RWPE1 (cell line): ENCODE measurements at places on chromosomes 2 and 18.

DNA sequence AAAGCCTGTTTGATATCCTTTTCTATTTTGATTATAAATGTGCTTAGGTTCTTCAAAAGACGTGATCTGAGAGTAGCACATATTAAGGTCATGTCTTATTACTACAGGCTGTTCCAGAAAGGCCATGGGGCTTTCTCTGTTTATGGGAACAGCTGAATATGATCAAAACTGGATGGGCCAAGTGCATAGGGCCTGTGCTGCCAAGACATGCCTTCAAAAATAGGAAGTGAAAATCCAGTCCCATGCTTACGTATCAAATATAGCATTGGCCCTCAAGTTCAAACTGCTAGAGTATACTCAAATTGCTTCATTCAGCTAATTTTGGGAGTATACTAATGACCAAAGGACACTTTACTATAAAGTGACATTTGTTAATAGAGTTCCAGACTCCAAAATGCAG lies 24.1 kb downstream of the SLC25A52 start:
- no peak for DNase-seq

- no peak for DNase-seq
Measured at GRCh38 chr2:216618785-216619184, 14.4 kb upstream of the IGFBP2 start.

GRCh38 chr18:63207835-63208234 lies 111.7 kb downstream of the BCL2 start:
- no peak for DNase-seq

DNA sequence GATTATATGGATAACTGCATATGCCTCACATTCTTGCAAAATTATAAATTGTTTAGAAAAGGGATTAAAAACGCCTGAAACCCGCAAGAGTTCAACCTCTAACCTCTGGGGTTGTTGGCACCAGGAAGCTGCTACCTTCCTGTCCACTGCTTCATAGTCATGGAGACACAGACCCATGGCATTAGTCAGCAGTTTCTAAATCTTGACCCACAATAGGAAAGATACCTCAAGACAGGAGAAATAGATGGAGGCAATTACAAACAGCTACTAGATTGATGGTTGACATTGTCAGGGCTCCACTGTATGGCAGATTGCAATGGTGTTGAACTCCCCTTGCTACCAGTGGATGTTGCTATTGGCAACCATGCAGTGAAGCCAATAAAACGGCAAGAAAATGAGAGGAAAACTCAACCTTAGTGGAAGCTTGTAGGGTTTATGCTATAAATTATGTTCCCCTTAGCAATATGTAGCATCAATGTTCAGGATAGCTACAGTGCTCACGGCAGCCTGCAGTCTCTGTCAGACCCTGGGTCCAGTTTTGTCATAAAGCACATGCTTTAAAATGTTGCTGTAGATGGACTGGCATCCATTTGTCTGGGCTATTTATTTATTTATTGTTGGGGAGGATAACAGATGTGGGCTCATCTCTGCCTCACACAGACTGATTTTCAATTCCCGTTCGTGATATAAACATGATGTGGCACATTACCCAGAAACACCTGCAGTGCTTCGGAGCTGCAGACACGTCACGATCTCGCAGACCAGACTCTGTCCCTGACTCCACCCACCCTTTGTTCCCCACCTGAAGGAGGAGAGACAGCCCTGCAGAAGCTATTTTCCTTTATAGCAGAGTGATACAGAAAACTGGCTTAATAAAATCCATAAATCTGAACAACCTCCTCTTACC lies 233.4 kb downstream of the AGPS start:
- DNase-seq: no peak

DNA sequence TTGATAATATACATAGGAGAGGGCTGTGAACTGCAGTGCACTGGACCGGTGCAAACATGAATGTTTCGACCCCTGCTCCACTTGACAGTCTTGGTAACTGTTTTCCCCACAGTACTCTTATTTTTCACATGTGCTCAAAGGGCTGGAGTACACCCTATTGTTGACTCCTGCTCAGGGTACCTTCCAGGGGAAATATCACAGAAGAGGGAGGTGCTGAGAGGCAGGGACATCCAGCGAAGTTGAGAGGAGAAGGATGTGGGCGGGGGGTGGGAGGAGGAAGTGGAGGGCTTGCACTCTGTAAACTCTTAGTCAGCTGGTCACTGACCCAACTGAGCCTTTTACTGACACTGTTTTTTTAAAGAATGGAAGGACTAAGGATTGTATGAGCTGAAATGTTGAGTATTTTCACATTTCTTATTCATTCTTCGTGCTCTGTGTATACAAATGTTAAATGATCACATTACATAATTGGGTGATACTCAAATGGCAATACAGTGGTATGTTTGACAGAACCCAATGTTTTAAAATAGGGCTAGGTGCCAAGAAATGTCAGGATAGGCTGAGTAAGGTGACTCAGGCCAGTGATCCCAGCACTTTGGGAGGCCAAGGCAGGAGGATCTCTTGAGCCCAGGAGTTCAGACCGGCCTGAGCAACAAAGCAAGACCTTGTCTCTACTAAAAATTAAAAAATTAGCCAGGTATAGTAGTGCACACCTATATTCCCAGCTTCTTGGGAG lies 10.0 kb downstream of the INPP4A start:
- no peak for DNase-seq

DNA sequence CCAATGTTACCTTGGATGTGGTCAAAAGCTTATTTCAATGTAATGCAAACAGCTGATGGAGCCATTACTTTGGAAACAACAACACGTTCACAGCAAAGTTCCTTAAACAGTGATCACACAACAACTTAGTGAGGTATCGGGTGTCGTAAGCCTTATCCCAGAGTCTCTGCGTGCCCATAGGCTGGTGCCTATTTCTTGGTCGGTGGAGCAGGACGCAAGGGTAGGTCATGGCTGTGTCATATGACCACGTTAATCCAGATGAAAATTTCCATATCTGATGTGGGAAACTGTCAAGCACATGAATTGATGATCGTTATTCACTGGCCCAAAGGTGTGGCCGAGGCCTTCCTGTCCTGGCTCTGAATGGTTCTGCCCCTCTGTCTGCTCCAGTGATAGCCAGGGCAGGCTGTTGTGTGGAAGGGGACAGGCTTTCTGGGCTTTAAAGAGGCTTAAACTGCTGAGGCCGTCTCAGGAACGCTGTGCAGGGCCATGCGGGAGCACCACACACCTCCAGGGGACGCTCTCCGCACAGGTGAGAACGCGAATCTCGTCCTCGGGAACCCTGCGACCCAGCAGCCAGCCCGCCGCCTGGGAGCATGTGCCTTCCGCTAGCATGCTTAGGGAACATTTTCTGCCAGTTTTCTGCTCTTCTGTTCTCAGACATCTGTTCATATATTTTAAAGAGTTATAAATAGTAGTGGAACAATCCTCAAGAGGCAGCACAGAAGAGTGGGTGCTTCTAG lies 90.6 kb downstream of the KCTD1 start:
- DNase-seq: no peak

GRCh38 chr2:19349911-19350677 lies 8.3 kb downstream of the OSR1 start:
- no peak for DNase-seq

- no peak for DNase-seq
Measured at GRCh38 chr2:141878016-141878415, 252.8 kb downstream of the LRP1B start.

DNA sequence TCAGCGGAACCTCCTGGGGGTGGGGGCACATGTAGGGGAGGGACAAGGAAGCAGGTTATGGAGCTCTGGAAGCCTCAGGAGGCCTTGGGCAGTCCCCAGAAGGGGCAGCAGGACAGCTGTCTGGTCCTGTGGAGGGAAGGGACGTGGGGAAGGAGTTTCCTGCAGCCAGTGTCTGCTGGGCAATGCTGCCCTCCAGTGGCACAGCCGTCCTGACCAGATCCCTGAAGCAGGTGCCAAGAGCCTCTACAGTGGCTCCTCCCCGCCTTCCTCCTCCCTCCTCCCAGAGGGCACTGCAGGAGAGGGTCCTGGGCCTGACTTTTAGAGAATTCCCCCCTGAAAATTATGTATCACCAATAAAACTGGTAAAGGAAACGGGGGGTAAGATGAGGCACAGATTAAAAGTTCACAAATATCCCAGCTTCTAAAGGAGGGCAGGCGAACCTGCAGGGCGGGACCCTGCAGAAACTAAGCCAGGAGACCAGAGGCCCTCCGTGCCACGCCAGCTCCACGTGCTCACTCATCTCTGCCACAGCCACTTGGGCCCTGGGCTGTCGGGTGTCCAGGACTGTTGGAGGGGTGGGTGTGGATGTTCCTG lies 258.5 kb downstream of the TWIST2 start:
- peak; percentile 78 for DNase-seq

DNA sequence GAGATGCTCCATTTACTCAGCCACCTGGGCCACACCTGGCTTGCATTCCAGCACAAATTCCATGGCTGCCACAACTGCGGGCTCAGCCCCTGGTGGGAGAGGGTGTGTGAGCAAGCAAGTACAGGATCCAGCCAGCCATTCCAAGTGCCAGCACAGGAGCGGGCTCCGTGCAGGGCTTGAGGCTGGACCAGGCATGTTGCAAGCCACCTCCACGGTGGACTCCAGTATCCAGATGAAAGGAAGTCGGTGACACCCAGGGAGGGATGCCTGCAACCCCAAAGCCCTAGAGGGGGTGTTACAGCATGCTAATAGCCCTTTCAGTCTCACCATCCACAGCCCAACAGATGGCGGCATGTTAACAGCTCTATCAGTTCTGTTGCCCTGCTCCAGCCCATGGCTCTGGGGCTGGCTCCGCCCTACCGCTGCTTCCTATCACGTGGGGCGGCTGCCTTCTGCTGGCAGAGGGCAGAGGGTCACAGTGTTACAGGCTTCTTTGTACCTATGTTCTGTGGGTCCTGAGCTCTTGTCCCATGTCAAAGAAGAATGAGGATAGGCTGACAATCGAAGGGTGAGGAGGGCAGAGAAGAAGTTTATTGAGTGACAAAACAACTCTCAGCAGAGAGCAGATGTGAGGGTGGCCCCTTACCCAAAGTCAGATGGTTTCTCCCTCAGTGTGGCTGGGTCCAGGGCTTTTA lies 11.7 kb upstream of the GORASP2 start:
- DNase-seq: no peak

GRCh38 chr2:16025876-16026640 lies 85.7 kb downstream of the MYCN start:
- no peak for DNase-seq

DNA sequence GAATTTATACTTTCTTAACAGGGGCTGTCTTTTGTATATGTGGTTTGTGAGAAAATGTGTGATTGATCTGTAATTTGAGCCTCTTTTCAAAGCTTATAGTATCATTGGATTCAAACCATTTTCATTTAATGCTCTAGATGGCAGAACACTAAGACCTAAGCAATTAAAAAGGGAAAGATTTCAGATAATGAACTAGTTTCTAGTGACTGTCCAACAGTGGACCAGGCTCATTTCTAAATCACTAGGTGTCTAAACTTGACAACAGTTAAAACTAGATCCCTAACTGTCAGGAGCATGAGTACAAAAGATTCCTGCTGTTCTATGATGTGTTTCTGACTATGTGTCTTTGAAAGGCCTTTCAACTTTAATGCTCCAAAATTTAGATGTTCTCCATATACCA lies 54.6 kb downstream of the ANKRD44 start:
- DNase-seq: no peak

- DNase-seq: no peak
Measured at GRCh38 chr18:31773774-31774476, 13.2 kb upstream of the SLC25A52 start.

DNA sequence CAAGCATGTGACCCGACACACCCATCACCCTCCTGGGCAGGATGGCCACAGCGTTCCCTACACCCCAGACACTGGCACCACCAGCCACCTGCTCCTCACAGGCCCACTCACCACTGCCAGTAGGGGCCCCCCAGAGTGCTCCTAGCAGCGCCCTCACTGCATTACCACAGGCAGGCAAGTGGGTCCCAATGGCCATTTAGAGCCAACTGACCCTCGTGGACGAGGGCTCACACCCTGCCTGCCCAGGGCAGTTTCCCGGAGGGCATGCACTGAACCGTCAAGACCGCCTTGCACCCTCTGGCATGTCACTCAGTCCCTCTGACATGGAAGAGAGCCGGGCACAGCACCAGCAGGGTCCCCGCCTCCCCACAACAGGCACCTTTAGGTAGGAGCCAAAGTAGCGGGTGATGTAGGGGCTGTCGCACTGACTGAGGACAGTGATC lies 7.3 kb downstream of the STK25 start:
- DNase-seq: no peak

- no peak for DNase-seq
Measured at GRCh38 chr2:30716123-30716900, 90.9 kb downstream of the CAPN13 start.

DNA sequence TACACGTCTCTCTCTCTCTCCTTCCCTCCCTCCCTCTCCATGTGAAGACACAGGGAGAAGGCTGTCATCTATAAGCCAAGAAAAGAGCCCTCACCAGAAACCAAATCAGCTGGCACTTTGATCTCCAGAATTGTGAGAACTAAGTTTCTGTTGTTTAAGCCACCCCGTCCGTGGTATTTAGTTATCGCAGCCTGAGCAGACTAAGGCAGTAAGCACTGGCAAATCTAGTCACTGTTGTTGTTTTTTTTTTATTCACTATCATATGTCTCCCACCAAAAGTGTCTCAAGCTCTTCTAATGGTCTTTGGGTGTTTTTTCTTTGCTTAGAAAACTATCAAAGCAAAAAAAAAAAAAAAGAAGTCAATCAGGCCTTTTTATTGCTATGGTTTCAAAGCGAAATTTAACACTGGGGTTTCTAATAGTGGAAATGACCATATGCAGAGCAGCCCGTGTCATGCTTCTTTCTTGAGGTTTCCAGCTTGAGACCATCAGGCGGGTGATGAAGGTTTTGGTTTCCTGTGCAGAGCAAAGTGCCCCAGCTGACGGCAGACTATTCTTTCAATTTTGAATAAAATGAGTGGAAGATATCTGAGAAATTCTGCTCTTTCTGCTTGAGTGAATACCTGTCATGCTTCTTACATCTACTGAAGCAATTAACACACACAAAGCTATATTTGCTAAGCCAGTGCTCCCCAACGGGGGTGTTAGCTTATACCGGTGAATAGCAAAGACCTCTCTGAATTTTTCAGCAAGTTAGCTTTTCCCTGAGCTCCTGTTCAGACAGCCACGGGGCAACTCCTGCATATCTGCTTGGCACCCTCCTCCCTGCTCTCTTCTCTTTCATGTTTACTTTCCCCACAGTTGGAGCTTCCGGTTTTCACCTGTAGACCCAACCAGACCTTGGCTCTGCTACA lies 394.1 kb upstream of the ATP5MC3 start:
- no peak for DNase-seq

- DNase-seq: no peak
Measured at GRCh38 chr2:241148239-241148638, 1.0 kb downstream of the PASK start.

DNA sequence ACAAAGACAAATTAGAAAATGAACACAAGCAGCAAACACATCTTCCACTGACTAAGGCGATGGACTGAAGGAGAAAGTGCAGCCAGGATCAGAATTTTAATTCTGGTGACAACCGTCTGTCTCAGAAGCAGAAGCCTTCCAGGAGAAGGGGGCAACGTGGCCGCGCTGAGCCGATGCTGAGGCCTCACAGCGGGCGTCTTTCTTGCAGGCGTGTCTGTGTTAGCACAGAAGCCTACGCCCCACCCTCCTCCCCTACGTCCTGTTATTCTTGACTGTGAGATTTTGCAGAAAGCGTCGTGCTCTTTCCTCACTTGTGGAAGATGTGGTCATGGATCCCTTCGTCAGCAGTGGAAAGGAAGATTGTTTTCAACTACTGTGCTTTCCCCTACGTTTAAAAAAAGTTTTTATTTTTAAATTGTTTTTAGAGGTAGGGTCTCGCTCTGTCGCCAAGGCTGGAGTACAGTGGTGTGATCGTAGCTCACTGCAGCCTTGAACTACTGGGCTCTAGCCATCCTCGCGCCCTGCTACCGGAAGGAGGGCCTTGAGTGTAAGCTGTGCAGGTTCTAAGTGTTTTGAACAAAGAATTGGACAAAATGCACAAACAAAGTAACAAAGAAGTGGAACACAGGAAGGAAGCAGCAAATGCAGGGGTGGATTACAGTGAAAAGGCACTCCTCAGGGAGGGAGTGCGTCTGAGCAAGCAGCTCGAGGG lies 422.0 kb downstream of the GALR1 start:
- no peak for DNase-seq
